HT1080 (cell line): ENCODE measurements at places on chromosomes 6 and 20. TPM values are rescaled to one million over a fixed set of nuclear protein-coding genes. Genes with fewer than 3 reads are reported as not detected.

- peak; percentile 93 for DNase-seq
Observed at GRCh38 chr6:56843476-56844349, 111.2 kb upstream of the BEND6 start.

The SLC22A2 gene
- total RNA-seq = not detected in 2 replicates

The KCNQ2 gene
- under 0.01 and 0.23 TPM in 2 replicates for total RNA-seq

DNA sequence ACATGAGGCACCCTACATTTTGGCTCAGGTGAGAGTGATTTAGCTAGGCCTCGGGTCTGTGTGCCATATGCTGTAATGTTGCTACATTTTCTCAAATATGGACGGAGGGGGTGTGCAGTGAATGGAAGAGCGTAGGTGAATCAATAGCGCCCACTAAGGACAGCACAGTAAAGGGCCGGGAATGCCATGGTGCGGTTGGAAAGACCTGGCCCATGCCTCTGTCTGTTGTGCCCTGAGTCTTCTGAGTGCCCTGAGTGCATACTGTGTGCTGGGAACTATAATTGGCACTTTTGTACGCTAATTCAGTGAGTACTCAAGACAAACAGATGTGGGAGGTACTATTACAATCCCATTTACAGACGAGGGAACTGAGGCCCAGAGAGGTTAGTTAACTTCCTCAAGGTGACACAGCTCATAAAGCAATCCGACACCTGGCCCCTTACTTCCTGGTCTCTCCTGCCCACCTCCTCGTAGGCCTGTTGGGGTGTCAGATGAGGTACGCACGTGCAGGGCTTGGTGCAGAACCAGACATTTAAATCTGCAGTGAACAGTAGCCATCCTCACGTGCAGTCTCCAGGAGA is 17.3 kb downstream of the SLC22A1 start:
- no peak for DNase-seq

The ZNF335 gene
- total RNA-seq = 13.6 and 18.0 TPM in 2 replicates

The CENPQ gene
- total RNA-seq = 10.2 and 10.9 TPM in 2 replicates

DNA sequence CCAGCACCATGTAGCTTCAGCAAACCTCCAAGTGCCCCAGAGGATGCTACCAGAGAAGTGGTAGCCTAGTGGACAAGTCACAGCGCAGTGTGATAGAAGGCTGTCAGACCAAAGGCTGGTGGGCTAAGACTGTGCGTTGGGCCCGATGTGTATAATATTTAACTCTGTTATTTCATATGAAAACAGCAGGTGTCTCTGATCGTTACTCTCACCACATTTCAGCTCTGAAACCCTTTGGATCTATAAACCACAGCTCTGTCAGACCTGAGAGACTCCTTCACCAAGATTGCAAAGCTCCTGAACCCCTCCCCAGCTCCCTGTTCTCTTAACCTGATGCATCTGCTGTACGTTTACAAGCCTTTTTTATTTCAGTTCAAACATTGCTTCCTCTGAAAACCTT is 43.8 kb downstream of the ISM1 start:
- DNase-seq = no peak
